ENCODE measurements at places on chromosomes 16 and 17. TPM values are rescaled to one million over a fixed set of nuclear protein-coding genes. Genes with fewer than 3 reads are reported as not detected.

The MT1M gene
- not detected for total RNA-seq

The ZG16 gene
- not detected for total RNA-seq

The C17orf107 gene
- total RNA-seq: 0.59 TPM

The UNC13D gene
- total RNA-seq: 128 TPM

The CCL22 gene
- total RNA-seq: 2.3 TPM

The ACSM2A gene
- not detected for total RNA-seq

The ZFHX3 gene
- total RNA-seq: 0.07 TPM

The NEUROD2 gene
- not detected for total RNA-seq

The ABCA9 gene
- not detected for total RNA-seq

The MYO15A gene
- total RNA-seq: 1.2 TPM

The TGFB1I1 gene
- total RNA-seq: 4.0 TPM

The DNAAF1 gene
- not detected for total RNA-seq

The PLEKHG4 gene
- total RNA-seq: 9.5 TPM

- DNase-seq: no peak
Measured at GRCh38 chr17:45430006-45430737, 2.5 kb downstream of the ARHGAP27 start.

GRCh38 chr17:76617838-76618237 lies 25.7 kb downstream of the ST6GALNAC1 start:
- DNase-seq: no peak

DNA sequence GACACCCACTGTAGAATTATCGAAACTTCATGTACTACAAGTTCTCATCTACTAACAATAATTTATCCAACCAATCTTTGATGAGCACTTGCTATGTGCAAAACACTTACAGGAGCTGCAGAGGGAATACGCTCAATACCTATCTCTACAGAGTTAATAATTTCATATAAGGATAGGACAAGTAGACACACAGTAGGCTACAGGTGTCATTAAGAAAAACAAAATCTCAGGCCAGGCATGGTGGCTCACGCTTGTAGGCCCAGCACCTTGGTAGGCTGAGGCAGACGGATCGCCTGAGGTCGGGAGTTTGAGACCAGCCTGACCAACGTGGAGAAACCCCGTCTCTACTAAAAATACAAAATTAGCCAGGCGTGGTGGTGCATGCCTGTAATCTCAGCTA lies 91.3 kb upstream of the PLEKHM1 start:
- DNase-seq: no peak

GRCh38 chr17:10121971-10122707 lies 76.3 kb downstream of the GAS7 start:
- no peak for DNase-seq

DNA sequence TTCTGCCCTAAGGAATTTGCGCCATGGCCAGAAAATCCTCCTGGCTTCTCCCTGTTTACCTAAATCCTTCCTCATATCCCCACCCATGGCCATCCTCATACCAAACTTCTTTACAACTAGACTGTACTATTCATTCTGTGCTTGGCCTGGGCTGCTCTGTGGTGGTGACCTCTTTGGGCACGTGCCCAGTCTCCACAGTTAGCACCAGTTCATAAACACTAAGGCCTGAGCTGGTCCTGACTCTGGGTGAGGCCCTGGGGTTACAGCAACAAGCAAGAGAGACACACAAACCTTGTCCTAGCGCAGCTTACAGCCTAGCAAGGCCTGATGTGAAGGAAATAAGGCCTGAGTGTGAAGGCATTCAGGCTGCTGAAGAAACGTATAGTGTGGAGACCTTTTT lies 3.1 kb upstream of the ATXN7L3 start:
- DNase-seq: no peak

GRCh38 chr16:53092284-53092683 lies 37.5 kb downstream of the CHD9 start:
- no peak for DNase-seq

GRCh38 chr17:36198831-36199465 lies 2.4 kb upstream of the CCL3L1 start:
- DNase-seq: no peak

- DNase-seq: no peak
Measured at GRCh38 chr16:27333549-27333948, 19.8 kb downstream of the IL4R start.

- no peak for DNase-seq
Measured at GRCh38 chr17:66373944-66374817, 71.8 kb downstream of the PRKCA start.

DNA sequence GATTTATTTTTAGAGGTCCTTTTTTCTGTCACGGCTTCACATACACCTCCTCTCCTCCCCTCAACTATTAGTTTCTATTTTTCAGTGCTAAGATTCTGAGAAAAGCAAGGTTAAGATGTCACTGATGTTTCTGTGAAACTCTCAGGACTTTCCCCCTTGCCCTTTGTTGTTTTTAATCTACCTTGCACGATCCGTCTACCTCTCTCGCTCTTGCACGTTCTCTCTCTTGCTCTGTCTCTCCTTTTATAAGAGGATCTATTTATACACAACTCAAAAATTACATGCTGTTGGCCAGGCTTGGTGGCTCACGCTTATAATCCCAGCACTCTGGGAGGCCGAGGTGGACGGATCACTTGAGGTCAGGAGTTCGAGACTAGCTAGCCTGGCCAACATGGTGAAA lies 43.6 kb downstream of the RPA1 start:
- no peak for DNase-seq

DNA sequence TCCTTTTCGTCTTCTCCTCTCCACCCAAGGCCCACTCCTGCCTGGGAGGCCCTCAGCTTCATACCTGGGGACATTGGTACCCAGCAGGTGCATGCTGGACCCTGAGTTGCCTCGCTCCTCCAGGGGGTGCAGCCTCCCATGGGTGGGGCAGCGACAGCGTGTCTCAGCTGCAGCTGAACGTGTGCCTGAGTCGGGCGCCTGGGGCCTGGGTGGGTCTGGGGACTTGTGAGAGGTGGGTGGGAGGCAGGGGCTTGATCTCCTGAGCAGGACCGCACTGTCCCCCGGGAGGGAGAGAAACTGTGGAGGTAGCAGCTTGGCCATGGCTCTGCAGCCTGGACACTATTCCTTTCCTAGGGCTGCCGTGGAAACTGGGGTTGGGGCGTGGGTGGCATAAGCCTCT lies 24.8 kb upstream of the ENGASE start:
- DNase-seq: no peak

- DNase-seq: no peak
Measured at GRCh38 chr16:21205303-21205702, 6.1 kb downstream of the ZP2 start.

GRCh38 chr16:57926041-57926440 lies 44.9 kb downstream of the CNGB1 start:
- DNase-seq: no peak

DNA sequence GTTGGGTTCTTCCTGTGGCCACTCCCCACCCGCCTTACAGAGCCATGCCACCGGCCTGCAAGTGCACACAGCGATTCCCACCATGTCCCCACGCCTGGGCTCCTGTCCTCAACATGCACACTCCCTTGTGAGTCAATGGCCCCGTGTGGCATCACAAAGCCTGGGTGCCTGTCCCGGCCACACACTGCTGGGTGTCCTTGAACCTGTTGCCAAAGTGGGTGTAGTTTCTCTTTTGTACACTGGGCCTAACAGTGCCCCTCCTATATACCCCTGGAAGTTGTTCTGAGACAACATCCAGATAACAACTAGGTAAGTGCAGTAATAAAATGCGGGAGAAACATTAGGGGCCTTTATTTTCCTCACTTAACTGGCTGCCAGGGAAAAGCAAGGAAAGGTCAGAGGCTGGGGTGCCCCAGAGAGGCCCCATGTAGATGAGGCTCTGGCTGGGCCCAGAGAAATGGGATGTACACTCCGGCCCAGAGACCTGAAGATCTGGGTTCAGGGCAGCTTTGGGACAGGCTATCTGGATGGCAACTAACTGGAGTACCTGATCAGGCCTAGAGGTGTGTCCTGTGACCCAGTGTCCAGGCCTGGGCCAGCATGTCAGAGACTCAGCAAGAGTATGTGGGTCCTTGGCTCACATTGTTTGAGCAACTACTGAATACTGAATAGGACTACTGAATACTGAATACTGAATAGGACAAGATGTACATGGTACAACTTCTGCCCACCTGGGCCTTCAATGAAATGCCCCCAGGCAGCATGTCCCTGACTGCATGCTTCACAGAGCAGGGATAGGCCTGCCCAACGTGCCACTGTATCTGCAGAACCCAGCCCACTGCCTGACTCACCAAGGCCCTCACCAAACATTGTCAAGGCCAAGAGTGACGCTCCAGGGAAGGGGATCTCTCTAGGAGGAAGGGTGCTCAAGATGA lies 8.3 kb downstream of the ABCC3 start:
- no peak for DNase-seq

DNA sequence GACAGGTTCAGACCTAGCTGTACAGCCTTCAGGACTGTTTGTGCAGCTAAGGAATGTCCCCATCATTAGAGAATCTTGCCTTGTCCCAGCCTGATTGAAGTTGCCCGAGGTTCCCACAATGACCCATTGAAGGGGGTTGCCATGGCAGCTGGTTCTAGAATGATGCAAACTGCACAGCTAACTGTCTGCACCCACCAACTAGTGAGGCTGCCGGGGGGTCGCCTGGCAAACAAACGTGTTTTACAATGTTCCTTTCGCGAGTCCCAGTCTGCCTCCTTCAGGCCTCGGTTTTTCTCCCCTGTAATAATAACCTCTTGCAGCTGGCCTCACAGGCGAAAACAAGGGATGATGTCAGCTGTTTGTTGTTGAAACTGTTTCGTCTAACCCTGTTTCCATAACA lies 5.5 kb downstream of the C16orf96 start:
- no peak for DNase-seq

DNA sequence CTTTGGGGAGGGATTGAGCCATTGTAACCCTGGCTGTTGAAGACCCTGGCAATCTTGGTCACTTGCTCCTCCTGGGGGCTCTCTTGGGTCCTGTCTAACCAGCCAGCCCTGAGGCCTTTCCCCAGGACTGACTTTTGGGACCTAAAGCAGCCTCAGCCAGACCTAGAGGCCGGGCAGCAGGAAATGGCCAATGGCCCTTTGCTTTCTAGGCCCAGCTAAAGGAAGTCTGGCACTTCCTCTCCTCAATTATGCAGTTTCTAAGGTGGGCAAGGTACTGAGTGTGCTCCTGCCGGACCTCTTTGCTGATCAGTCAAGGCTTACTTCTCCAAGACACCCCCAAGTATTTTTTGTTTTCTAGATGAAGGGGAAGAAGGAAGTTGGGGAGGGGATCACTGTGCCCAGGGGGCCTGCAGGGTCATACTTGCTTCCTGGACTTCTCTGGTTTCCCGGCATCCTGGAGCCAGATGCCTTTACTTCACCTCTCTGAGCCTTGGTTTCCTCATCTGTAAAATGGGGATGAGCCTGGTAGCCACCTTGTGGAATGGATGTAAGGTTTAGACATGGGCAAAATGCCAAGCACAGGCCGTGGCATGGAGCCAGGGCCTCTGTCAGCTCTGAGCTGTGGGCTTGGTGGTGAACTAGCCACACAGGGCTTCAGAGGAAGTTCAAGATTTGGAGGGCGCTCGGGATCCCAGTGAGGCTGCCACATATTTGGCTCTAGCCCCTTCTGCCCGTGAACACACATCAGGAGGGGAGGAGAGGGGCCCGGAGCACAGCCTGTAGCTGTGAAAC lies 8.6 kb downstream of the CX3CL1 start:
- DNase-seq: no peak

- DNase-seq: no peak
Measured at GRCh38 chr16:87742781-87743490, 22.9 kb downstream of the KLHDC4 start.

DNA sequence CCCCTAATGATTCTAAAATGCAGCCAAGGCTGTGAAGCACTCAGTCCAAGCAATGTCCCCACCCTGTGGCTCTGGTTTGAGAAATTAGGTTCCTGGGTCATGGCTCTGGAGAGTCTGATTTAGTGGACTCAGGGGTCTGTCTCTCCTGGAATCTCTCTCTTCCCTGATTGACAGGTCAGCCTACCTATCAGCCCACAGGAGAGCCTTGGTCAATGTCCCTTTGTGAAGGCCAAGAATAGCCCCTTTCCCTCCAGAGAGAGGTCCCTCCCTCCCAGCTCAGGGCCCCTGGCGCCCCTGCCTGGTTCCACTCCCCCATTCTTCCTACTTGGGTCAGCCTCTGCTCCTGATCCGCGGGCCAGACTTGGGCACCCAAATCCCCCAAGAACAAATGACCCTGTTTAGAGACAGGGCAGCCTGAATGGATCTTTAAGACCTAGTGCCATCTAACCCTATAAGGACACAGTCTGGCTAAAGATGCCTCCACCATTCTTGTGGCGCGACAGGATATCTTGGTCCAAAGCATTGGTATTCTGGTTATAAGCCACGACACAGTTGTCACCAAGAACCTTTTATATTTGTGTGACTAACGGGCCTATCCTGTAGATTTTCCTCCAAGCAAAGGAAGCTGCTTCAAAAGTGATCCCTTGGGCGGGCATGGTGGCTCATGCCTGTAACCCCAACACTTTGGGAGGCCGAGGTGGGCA lies 38.3 kb upstream of the PRSS54 start:
- no peak for DNase-seq

- no peak for DNase-seq
Measured at GRCh38 chr16:8622315-8622656, 788 bp downstream of the METTL22 start.

- DNase-seq: no peak
Measured at GRCh38 chr17:60857556-60858080, 180.0 kb downstream of the BCAS3 start.

Data from activated naive CD4-positive, alpha-beta T cell treated with anti-CD3 and anti-CD28 coated beads, Interleukin-2, amount 50 U/mL, for 72 hours (primary cell).